ENCODE measurements at places on chromosomes 5 and 9.

DNA sequence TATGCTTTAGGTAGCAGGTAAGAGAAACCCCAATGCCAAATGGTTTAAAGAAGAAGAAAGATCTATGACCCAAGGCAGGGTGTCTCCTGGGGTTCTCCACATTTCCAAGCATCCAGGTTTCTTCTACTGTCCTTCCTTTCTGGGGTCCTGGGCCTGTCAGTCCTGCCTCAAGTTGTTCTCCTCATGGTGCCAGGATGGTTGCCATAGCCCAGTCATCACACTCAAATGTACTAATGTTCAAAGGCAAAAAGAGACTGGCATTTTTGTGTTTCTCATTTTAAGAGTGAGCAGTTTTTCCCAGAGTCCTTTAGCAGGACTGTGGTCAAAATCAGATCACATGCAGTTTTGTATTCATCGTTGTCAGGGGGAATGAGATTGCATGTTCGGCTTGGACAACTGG is 59.9 kb upstream of the BOD1 start:
- DNase-seq, result no peak

DNA sequence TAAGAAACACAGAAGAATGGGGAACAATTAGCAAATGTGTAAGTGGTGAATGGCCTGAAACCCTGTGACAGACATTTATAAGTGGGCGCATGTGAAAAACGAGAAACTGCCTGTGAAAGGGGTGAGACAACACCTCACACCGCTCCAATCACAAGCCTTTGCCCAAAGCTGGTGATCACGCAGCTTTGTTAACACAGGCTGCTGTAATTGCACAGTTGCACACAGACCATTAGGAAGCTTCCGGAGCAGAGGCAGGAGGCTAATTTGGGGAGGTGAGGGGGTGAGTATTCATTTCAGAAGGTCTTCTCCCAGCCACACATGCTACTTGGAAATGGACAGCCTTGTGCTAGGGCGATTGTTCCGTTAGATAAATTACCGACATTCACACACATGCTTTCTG is 294.0 kb downstream of the MED10 start:
- no peak for DNase-seq

DNA sequence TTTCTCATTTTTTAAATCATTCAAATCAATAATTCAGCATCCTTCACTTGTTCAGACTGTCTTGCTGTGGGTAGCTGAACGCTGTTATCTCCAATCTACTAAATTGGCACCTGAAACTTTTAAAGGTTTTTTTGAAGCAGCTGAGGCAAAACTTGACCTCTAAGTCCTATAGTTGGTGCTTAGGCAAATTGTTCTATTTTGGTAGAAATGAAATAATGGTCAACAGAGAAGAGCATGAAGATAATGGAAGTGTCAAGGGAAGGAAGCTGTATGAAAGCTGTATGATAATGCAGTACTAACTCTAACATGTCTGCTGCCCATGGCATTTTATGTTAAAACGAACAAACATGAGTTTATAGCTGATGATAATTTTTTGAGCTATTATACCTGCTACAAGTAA is 138.0 kb downstream of the GDNF start:
- DNase-seq, result no peak

GRCh38 chr5:151095341-151096000 is 14.6 kb upstream of the TNIP1 start:
- DNase-seq, result peak; percentile 46

DNA sequence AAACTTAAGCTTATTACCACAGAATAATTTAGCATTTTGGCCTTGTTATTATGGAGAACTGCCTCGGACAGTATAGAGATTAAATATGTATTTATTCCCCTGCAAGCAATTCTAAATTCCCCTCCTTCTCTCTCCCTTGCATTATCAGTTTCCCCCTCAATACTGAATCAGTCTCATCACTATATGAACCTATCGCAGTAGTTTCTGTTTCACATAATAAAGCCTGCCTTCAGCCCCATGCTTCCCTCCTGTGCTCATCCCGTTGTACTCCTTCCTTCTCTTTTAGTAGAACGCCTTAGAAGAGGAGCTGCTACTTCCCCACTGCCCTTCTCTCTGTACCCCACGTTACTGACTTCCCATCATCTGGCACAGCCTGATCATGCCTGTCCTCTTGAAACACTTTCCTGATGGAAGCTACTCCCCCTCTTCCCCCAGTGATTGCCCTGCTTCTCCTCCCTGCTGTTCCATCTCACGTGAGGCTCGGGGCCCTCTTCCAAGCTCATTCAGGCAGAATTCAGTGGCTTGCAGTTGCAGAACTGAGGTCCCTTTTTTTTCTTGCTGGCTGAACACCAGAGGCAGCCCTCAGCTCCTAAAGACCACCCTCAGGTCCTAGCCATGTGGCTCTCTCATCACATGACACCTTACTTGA is 93.4 kb downstream of the PPIC start:
- no peak for DNase-seq

- no peak for DNase-seq
Observed at GRCh38 chr9:35930989-35931388, 21.7 kb downstream of the SPAAR start.

DNA sequence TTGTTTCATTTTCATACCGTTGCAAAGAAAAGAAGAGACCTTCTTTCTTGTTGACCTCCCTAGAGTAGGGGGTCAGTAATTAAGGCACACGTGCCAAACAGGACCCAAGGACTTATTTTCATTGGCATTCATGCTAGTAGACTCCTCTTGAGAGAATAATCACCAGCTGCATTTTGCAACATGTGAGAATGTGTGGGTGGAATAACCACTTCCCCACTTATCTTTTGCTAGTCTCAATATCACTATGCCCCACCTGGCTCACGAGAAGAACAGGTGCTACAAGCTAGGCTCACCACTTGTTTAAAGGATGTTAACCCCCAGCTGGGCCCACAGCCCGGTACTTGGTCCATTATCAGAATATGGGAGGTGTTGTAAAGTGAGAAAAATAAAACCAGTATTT is 460.7 kb upstream of the MEF2C start:
- DNase-seq, result no peak

- DNase-seq, result no peak
Observed at GRCh38 chr5:66652818-66653217, 56.6 kb downstream of the MAST4 start.

DNA sequence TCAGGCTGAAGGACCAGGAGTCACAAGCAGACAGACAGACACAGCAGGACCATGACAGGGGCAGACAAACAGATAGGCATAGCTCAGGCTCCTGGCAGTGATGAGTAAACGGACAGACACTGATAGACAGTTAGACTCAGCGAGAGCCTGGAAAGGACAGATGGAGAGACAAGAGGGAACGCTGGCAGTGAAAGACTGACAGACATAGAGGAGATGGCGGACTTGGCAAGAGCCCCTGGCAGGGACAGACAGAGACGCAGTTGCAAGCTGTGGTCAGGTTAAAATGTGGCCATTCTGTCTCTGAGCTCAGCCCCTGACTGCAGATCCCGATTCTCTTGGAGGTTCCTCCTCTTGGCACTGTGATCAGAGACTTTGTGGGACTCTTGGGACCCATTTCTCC is 13.6 kb downstream of the CSF2 start:
- DNase-seq, result no peak

DNA sequence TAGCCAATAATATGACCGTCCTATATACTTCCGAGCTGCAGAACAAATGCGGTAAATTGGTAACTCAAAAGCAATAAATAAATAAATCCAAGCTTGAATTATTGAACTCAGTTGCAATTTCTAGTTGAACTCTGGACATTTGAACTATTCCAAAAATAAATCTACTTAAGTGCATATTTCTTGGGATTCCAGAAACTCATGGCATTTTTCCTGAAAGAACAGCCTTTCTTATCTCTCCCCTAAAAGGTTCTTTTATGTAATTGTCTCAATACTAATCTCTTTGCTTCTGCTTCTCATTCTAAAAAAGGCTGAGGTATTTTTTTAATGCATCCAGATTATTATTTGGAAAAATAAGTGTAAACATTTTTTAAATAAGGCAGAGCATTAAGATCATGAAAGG is 131.7 kb downstream of the TRPM6 start:
- no peak for DNase-seq

DNA sequence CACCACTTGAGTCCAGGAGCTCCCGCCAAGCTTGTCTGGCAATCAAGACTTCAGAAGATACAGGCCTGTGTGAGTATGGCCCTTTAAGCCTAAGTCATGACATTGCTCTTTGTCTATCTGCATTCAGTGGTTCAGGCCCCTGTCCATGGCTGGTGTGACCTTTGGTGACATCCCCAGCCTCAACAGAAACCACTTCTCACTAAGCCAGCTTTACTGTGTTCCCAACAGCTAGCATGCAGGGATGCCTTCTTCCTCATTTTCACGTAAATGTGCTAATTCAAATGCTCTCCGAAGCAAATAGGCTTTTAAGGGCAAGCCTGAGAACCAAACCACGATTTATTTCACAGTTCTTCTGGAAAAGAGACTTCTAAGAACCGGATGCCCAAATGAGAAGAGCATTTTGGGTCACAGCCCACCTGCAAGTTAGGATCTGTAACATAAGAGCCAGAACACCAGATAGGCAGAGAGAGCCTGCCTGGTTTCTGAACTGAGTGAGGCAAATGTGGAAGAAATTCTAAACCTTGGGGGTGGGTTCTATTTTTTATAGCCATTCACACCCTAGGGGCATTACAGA is 14.9 kb downstream of the CD180 start:
- DNase-seq, result no peak

- no peak for DNase-seq
Observed at GRCh38 chr9:73866451-73866850, 630.7 kb upstream of the RORB start.

GRCh38 chr9:133050781-133051180 is 11.0 kb upstream of the CEL start:
- DNase-seq, result no peak

DNA sequence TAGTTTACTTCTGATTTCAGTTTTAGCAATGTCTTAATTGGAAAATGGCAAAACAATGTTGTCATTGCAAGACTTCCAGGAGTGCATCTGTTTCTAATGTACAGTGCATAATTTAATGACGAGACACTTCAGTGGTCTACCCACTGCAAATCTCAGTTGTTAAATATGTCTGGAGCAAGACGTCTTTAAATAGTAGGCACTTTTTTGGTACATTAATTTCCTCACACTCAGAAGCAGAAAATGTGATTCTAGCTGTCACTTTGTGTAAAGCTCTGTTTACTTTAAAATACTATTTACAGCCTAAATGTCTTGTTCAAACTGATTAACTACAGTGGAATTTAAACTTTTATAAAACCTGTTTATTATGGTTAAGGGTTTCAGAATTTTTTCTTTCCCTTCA is 815.5 kb downstream of the TLE1 start:
- DNase-seq, result no peak

- DNase-seq, result no peak
Observed at GRCh38 chr9:6876195-6876894, 118.6 kb downstream of the KDM4C start.

GRCh38 chr5:144189800-144190429 is 19.2 kb downstream of the KCTD16 start:
- peak; percentile 92 for DNase-seq

DNA sequence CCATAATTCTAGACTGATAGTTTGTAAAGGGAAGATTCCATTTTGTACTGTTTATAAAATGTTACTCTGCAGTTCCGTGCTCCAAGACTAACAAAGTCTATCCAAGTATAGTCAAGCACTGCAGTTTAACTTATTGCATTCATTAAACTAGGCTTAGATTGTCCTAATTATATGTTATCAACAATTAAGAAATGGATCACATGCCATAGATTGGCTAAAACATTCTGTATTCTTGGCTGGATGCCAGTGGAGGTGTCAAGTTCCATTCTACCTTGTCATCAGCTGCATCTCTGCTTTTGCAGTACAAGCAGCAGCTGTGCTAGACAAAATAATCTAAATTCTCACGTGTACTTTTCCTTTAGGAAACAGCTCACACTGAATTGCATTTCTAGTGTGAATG is 69.4 kb upstream of the MEF2C start:
- DNase-seq, result no peak

GRCh38 chr9:105928416-105928815 is 234.1 kb downstream of the TMEM38B start:
- no peak for DNase-seq

- DNase-seq, result no peak
Observed at GRCh38 chr5:120509053-120509452, 45.0 kb downstream of the PRR16 start.

- no peak for DNase-seq
Observed at GRCh38 chr9:134753191-134753590, 111.6 kb downstream of the COL5A1 start.

DNA sequence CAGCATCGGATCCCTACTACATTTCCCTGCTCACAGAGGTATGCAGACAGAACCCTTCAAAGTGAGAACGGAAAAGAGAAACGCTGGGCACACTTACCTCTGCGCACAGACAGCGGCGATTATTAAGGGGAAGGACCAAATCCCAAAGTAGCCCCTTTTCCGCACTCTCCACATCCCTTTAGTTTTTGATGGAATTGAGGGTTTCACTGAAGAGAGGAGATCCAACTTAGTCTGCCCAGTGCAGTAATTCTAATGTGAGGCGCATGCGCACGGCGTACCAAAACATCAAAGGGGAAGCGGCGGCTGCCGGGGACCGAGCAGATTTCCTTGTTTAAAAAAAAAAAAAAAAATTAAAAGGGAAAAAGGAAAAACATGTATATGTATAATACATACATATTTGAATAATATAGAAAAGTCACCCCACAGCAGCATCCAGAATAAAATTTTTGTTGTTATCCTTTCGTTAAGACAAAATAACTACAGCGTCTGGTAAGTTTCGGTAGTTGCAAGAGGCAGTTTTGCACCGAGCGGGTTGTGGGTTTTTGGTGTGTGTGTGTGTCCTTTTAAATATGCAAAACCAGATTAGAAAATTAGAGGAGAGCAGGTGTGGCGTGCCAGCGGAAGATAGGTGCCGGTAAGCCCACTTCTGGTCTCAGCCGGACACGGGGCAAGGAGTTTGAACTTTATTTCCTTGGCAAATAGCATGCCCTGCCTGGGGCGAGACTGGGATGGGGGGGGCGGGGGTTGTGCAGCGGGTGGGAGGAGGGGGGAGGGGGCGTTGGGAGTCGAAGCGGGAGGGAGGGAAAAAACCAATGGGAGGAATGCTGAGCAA is at the start of gene GABRB2:
Gene GABRB2 (minus strand): TSS at position 256 of the 832 bp plus-strand sequence. CDS start 82 bp downstream, at position 174.
- DNase-seq, result no peak

- peak; percentile 52 for DNase-seq
Observed at GRCh38 chr5:50666261-50667022, at the start of gene PARP8. Gene PARP8, plus strand, starts transcription at chr5:50666637. Its CDS starts 459 bp downstream, at chr5:50667096.

DNA sequence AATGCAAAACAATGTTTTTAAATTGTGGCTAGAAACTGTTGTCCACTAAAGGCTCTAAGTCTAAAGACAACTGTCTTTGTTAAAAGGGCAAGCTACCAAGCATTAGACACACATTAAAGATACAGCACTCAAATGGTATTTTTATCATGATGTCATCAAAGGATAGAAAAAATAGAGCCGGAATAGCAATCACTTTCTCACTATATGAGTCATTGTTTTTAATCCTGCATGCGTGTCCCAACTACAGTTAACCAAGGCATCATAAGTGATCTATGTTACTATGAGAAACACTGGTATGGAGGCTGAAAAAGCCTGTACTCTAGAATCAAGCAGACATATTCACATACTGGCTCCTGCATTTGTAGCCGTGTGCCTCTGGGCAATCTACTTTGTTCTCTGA is 1.9 kb upstream of the PJA2 start:
- no peak for DNase-seq

GRCh38 chr9:132192728-132193127 is 30.9 kb downstream of the NTNG2 start:
- DNase-seq, result no peak

- no peak for DNase-seq
Observed at GRCh38 chr5:154683101-154683880, 71.9 kb upstream of the LARP1 start.

- no peak for DNase-seq
Observed at GRCh38 chr5:165057145-165057544, 1551.7 kb downstream of the MAT2B start.

- DNase-seq, result no peak
Observed at GRCh38 chr5:105868038-105868780, 1802.5 kb downstream of the EFNA5 start.
